ENCODE measurements at places on chromosomes 16 and 17.

- no peak for DNase-seq
Observed at GRCh38 chr17:54559883-54560282, 340.8 kb upstream of the TOM1L1 start.

- DNase-seq = no peak
Observed at GRCh38 chr17:77459018-77459755, 318.4 kb downstream of the SEC14L1 start.

- no peak for DNase-seq
Observed at GRCh38 chr17:78376161-78376560, 2.3 kb upstream of the PGS1 start.

DNA sequence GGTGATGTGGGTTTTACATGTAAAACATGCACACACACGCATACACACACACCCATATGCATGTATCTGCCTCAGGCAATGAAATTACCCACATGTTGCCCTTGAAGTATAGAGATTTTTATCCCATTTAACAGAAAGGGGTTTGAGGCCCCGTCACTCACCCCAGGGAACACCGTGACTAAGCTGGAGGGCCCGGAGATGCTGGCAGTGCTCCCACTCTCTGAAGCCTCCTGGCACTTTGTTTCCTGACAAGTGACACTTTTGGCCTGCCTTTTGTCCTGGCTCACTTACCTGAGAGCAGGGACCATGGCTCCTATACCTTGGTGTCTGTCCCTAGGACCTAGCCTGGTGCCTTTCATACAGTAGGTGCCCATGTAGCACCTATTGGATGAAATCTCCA lies 50.0 kb upstream of the TNRC6C start:
- DNase-seq = no peak

DNA sequence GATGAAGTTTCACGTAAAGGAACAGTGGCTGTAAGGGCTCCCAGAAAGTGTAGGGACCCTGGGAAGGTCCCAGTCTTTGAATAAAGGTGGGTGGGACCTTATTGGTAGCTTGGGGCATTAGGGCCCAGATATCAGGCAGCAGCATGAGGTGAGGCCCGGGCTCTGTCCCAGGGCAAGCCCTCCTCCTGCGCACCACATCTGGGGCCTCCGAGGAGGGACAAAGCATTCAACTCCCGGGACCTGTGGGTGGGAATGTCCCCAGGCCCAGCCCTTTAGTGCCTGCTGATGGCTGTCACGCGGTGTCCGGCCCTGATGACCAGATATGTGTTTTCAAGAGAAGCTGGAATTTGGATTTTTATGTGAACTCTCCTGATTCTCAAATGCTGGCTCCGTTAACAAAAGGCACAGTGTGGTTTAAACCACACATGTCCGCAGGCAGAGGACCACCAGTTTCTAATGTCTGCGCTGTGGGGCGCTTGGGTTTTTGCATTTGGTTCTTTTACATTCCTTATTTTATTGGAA lies 30.4 kb downstream of the RAI1 start:
- DNase-seq = no peak

GRCh38 chr16:15856182-15856581 lies 646 bp downstream of the MYH11 start:
- no peak for DNase-seq

- DNase-seq = no peak
Observed at GRCh38 chr17:8951206-8951605, 14.3 kb downstream of the PIK3R5 start.

DNA sequence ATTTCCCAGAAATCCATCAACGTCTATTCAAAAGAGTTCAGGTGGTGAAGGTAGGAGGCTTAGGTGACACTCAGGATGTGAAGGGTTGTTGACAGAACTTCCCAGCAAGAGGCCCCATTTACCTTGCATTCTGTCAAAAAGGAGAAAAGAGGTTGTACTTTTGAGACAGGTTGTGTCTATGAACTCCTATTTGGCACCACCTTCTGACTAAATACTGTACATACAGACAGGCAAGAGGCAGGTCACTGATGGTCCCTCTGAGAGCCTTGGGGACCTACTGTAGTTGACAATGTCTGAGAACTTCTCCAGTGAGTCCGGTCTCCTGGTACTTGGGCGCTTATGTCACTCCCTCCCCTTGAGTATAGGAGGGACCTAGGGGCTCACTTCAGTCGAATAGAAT lies 479.3 kb upstream of the ZFHX3 start:
- no peak for DNase-seq

DNA sequence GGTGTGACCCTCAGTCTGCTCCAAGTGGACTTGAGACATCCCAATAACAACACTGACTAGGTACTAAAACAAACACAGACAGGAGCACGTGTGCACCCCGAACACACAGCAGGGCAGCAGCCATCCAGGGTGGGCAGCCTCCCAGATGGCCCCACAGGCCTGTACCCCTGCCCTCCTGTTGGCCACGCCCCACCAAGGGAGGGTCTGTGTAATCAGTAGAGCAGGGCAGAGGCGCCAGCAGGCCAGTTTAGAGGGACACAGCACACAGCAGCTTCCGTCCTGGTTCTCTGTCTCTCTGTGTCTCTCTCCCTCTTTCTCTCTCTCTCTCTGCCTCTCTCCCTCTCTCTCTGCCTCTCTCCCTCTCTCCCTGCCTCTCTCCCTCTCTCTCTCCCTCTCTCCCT lies 21.4 kb downstream of the ACTG1 start:
- no peak for DNase-seq

DNA sequence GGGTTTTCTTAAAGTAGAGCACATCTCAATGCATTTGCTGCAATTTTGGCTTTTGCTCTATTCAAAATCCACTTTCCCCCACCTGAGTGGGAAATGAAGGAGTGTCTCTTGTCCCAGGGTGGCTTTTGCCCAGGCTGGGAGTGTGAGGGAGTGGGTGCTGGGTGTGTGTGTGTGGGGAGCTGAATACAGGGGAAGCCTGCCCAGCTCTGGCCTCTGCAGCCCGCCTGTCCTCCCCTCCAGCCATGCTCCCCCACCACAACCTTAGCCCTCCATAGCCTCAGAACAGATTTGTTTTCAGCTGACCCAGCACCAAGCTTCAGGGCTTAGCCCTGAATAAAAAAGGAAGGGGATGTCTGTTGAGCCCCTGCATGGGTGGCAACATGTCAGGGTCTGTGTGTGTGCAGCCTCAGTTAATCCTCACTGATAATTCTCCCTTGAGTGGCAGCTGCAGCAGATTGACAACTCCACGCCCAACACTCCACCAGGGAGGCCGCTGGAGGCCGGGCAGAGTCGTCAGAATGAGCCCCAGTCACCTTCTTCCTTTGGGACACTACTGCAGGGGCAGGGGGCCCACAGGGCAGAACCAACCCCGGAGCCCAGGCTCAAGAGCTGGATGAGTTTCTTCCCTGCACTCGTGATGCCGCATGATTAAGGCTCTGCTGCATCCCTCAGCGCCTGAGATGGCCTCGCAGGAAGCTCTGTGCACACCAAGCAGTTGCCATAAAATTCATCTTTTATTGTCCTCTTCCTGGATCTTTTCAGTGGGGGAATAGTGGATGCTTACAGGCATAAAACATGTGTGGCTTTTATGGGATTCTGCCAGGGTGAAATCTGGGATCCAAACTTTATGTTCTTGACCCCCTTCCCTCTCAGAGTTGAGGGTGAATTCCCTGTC lies 55.0 kb downstream of the SPACA3 start:
- DNase-seq = no peak

GRCh38 chr16:88338111-88338510 lies 44.6 kb upstream of the ZNF469 start:
- DNase-seq = no peak

- DNase-seq = no peak
Observed at GRCh38 chr16:19872179-19872863, 12.3 kb downstream of the GPRC5B start.

DNA sequence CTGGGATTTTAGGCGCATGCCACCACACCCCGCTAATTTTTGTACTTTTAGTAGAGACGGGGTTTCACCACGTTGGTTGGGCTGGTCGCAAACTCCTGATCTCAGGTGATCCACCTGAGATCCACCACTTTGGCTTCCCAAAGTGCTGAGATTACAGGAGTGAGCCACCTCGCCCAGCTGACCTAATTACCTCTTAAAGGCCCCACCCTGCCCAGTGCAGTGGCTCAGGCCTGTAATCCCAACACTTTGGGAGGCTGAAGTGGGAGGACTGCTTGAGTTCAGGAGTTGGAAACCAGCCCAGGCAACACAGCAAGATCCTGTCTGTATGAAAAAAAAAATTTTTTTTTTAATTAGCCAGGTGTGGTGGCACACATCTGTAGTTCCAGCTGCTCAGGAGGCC lies 2.9 kb upstream of the COASY start:
- no peak for DNase-seq

- DNase-seq = no peak
Observed at GRCh38 chr16:47156680-47157215, 13.0 kb upstream of the NETO2 start.

DNA sequence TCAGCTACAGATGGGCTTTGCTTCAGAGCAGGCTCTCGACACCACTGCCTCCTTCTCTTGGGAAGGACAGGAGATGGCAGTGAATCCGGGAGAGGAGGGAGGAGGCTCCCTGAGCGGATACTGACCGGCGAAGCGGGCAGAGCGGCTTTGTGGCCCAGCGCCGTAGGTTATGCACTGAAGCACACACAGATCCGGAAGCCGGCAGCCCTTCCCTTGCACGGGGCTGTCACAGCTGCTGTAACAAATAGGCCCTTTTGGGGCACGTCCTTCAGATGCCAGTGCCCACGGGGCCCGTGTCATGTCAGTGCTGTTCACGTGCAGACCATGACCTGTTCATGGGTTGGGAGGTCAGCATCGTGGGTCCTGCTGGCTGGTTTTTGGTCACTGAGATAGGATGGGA lies 144.7 kb upstream of the CHMP6 start:
- no peak for DNase-seq

GRCh38 chr17:59108400-59109102 lies 1.9 kb upstream of the TRIM37 start:
- no peak for DNase-seq

DNA sequence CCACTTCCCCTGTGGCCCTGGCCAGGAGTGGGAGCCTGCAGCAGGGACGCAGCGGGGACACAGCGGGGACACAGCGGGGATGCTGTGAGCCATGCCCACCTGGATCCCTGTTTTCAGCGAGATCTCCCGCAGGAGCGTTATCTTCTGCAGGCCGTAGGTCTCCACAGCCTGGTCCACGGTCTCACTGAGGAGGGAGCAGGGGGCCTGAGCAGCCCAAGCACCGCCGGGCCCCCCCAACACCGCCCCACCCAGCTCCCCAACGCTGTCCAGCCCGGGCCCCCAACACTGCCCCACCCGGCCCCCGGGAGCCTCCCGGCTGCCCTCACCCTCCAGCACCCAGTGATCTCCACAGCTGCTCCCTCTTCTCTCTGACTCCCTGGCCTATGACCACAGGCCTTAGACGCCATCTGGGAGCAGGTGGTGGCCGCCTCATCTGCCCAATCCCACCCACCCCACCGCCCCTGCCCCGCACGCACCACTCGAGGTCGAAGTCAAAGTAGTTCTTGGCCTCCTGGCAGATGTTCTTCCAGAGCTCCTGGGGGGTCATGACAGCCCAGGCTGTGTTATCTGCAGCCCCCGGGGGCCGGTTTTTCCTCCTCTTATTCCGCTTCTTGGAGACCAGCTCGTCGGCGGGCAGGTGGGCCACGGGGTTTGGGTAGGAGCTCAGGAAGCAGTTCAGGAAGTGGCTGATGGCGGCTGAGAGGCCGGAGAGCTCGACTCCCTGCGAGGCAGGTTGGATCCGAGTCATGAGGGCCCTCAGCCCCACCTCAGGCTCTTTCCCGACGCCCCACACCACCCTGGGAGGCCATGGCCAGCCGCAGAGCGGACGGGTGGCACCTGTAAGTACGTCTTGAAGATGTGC lies 17.0 kb downstream of the CLUH start:
- no peak for DNase-seq

- DNase-seq = no peak
Observed at GRCh38 chr16:2501946-2502895, 11.5 kb upstream of the ATP6V0C start.

DNA sequence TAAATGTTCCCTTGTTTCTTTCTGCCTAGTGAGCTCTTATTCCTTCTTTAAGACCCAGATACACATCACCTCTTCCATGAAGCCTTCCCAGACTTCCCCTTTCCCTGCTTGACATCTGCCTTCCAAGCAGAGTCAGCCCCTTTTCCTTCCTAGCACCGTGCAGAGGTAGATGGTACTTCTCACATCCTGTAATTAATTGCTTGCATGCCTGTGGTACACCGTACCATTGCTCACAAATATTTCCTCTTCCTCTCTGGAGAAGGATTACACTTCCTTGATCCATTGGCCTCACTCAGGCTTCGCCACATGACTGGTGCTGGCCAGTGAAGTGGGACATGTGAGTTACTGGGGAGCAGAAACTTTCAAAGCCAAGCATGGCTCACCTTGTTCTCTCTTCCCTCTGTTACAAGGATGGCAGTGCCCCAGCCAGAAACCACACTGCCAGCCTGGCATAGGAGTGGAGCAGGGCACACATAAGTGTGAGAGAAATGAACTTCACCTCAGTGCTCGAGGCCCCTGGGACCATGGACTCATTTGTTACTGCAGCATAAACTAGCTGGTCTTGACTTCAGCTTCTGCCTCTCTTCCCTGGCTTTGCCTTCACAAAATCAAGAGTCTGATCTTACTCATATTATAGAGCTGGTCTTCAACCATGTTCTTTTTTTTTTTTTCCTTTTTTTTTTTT lies 44.0 kb downstream of the SOST start:
- no peak for DNase-seq

DNA sequence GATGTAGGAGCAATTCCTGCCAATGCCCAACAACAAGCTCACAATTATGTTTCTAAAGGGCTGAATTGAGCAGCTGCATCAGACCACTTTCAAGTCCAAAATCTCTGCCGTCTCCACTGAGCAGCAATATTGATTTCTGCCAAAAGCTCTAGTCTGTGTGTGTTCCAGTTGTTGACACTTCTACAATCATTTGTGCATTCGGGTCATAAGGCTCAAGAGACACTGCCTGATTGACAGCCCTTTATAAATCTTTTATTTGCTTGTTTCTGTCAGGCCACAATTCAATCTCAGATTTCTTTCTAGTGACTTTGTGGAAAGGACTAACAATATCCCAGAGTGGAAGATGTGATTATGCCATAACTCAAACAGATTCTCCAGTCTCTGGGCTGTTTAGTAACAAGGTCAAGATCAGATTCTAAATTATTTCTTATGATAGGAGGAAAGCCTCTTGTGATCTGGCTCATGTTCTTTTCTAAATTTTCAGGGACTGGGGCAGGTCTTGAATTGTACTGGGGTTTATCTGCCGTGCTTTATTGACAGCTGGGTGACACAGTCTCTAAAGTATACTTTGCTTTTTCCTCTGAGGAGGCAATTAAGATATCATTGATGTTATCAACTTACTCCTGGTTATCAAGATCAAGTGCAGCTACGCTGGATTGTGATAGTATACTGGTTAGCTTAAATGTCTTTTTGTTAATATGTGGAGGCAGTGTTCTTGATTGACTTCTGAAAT lies 377.1 kb downstream of the CNTNAP4 start:
- DNase-seq = no peak

GRCh38 chr16:16017812-16018211 lies 68.4 kb downstream of the ABCC1 start:
- no peak for DNase-seq

GRCh38 chr16:14437426-14437825 lies 192.6 kb downstream of the PARN start:
- DNase-seq = no peak

Data from stimulated activated CD8-positive, alpha-beta memory T cell treated with anti-CD3 and anti-CD28 coated beads, Interleukin-4, amount 100 ng/mL, for 1 hour (primary cell).